A549 treated with AZD2906 at 1 μM for 4 hours (cell line): ENCODE measurements at places on chromosomes 7 and 10. TPM values are rescaled to one million over a fixed set of nuclear protein-coding genes. Genes with fewer than 3 reads are reported as not detected.

Gene FRMD4A
- total RNA-seq, result 2.9 to 4.0 TPM (median 3.5 TPM) in 5 replicates

Gene PIK3AP1
- total RNA-seq, result 0.55 to 0.90 TPM (median 0.58 TPM) in 5 replicates

Gene STOX1
- 0.56 to 0.83 TPM (median 0.61 TPM) in 5 replicates for total RNA-seq

Gene VSTM4
- 0.23 to 0.41 TPM (median 0.29 TPM) in 5 replicates for total RNA-seq

Gene GRID1
- 0.21 to 0.41 TPM (median 0.29 TPM) in 5 replicates for total RNA-seq
